ENCODE measurements at places on chromosomes 7 and 10. TPM values are rescaled to one million over a fixed set of nuclear protein-coding genes. Genes with fewer than 3 reads are reported as not detected.

The UCMA gene
- not detected for total RNA-seq

The NEUROD6 gene
- total RNA-seq, result not detected

The DDC gene
- not detected for total RNA-seq

DNA sequence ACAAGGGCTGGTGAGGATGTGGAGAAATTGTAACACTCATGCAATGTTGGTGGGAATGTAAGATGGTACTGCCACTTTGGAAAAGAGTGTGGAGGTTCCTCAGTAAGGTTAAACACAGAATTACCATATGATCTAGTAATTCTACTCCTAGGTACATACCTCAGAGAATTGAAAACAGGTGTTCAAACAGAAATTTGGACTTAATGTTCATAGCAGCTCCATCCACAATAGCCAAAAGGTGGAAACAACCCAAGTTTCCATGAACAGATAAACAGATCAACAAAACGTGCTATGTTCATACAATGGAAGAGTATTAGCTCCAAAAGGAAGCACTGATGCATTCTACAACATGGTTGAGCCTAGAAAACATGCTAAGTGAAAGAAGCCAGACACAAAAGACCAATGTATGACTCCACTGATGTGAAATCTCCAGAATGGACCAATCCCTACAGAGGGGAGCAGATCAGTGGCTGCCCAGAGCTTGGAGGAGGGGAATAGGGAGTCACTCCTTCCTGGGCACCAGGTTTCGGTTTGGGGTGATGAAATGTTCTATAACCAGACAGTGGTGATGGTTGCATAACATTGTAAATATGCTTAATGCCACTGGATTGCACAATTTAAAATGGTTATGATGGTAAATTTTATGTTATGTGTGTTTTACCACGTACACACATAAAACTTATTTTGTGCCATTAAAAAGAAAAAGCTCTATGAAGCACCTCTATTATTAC lies 5.7 kb upstream of the WDR86 start:
- peaks cover 25% of the 10 kb centered on the region for H3K27me3 ChIP-seq
- DNase-seq, result no peak
- no peak overlapping the region for H3K4me3 ChIP-seq
- H3K36me3 ChIP-seq, result no peaks in the 10 kb centered on the region

- no peaks in the 10 kb centered on the region for H3K4me1 ChIP-seq
- H3K27me3 ChIP-seq, result no peaks in the 10 kb centered on the region
- H3K4me3 ChIP-seq, result no peak overlapping the region
- H3K36me3 ChIP-seq, result no peaks in the 10 kb centered on the region
- no peak overlapping the region for H3K27ac ChIP-seq
These were observed 34.3 kb downstream of the TET1 start for GRCh38 chr10:68594405-68594804.

The ZNF239 gene
- 2.0 TPM for total RNA-seq

DNA sequence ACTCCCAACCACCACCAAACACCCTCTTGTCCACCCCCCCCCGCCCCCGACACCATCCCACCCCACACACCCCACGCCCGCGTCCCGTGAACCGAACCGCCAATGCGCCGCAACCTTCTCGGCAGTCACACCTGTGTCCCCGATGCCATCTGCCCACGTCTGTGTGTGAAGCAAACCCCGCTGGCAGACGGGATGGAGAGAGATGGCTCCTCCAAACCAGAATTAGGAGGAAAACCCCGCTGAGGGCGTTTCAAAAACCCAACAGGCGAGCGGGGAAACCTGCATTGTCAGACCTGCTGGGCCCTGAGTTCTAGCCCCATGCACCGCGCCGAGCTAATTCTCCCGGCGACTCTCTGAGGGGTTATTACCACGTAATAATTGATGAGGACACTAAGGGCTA lies 28.6 kb upstream of the KCNK18 start:
- peaks cover 41% of the 10 kb centered on the region for H3K4me1 ChIP-seq
- DNase-seq, result peak; percentile 30
- H3K36me3 ChIP-seq, result no peaks in the 10 kb centered on the region
- peak overlapping the region; percentile 15 for H3K4me3 ChIP-seq
- H3K27ac ChIP-seq, result no peak overlapping the region

GRCh38 chr10:37952926-37953325 lies 23.5 kb downstream of the ZNF25 start:
- H3K4me1 ChIP-seq, result no peaks in the 10 kb centered on the region
- H3K27me3 ChIP-seq, result no peaks in the 10 kb centered on the region
- peaks cover 87% of the 10 kb centered on the region for H3K36me3 ChIP-seq
- no peak overlapping the region for H3K4me3 ChIP-seq

GRCh38 chr10:97718659-97719142 lies 5.2 kb downstream of the MARVELD1 start:
- peaks cover 6% of the 10 kb centered on the region for H3K4me1 ChIP-seq
- no peaks in the 10 kb centered on the region for H3K27me3 ChIP-seq
- no peak for DNase-seq
- H3K36me3 ChIP-seq, result no peaks in the 10 kb centered on the region
- no peak overlapping the region for H3K4me3 ChIP-seq

The CYP3A5 gene
- total RNA-seq, result 0.86 TPM

Measured in activated naive CD4-positive, alpha-beta T cell treated with anti-CD3 and anti-CD28 coated beads for 36 hours (primary cell).